Retina (tissue), 1 donor: ENCODE measurements at places on chromosomes 13 and 19.
A peak's percentile ranks its signal among the peaks of the same experiment; 100 is the strongest.

DNA sequence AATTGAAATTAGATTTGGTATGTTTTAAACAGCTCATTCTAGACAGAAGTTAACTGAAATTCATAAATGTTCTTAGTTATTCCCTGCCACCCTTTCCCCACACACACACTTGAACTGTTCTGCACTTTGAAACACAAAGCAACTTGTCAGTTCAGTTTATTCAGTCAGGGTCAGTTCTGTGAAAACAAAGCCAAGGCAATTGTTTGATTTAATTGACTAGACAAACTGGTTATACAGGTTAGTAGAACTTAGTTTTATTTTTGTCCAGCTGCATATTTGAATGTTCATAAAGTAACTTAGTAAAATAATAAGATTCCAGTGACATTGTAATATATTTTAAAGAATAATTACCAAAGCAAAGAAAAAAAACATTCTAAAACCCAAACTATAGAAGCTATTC, 98.3 kb upstream of the KLF5 start:
- peak; percentile 64 for DNase-seq

- no peak for DNase-seq
Observed at GRCh38 chr19:11722414-11722813, 16.3 kb downstream of the ZNF823 start.

GRCh38 chr19:2186071-2186846, 22.5 kb downstream of the DOT1L start:
- no peak for DNase-seq

- no peak for DNase-seq
Observed at GRCh38 chr13:45781553-45782326, 69.8 kb downstream of the SIAH3 start.

DNA sequence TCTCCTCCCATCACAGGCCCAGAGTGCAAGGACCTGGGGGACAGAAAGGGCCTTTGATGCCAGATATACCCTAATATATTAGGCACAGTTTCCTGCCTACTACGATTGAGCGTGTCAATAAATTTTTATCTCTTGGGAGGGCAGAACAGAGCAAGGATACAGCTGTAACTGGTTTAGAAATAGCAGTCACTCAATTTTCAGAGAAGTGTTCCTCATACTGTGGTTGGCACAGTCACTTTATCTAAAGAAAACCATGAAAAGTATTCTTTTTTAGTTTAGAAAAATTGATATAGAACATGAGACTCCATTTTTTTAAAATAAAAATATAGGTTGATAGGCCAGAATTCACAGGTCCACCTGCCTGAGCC, 460 bp upstream of the ZNF155 start:
- DNase-seq: no peak

DNA sequence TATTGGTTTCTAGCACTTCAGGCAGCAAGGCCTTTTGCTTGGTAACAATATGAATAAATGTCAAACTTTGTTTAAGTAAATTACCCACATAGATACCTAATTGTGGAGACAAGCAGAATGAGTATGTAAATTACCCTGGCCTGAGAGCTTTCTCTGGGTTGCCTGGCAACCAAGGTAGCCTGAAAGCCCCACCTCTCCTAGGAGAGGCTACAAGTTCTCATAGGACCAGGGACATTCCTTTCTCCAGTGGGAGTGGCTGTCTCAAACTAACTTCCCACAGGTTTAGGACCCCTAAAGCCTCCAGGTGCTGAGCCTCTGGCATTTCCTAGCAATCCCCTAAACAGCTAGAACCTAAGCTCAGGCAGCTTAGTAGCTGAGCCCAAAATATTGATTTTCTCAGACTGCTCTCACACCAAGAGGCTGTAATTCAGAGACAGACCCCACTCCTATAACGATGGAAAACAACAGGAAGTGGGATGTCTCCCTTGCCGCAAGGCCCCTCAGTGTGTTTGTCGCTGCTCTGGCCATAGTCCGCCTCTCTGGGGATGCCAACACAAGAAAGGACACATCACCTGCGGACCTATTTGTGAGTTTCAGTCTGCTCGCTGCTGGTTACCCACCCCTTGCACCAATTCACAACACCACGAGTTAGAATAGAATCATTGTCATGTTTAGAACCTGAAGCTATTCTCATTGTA, 207.3 kb downstream of the DLEU7 start:
- peak; percentile 45 for DNase-seq

DNA sequence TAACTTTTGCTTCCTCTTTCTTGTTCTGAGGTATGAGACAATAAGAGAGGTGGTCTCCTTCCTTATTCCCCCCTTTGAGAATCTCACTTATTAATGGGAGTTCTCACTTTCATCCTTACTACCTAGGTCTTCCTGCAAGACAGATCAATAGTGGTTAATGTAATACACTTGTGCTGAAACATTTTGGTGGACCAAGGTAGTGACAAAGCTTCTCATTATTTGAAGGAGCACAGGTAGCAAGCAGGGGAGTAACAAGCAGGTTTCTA, 17.9 kb downstream of the ZNF700 start:
- no peak for DNase-seq

DNA sequence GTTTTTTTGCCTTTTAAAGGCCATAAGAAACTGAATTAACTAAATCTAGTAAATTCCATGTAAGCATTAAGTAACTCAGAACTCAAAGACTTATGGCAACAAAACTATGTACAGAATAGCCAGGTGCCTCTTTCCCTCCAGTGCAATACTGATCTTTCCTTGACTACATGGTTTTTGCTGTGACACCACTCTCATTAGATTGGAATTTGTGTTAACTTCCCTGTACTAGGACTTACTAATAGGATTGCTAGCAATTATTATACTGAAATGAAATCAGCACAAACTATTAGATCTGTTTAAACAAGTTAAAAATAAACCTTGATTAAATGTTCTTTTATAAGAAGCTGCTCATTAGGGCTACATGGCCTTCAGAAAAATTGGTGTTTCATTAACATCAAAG, 96.3 kb downstream of the DACH1 start:
- no peak for DNase-seq

DNA sequence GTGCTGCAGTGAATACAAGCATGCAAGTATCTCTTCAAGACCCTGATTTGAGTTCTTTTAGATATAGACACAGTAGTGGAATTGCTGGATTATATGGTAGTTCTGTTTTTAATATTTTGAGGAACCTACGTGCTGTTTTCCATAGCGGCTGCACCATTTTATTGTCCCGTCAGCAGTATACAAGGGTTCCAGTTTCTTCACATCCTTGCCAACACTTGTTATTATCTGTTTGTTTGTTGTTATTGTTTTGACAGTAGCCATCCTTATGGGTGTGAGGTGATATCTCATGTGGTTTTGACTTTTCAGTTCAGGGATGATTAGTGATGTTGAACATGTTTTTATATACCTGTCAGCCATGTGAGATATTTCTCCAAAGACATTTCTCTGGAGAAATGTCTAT, 53.2 kb downstream of the TNFRSF19 start:
- no peak for DNase-seq

DNA sequence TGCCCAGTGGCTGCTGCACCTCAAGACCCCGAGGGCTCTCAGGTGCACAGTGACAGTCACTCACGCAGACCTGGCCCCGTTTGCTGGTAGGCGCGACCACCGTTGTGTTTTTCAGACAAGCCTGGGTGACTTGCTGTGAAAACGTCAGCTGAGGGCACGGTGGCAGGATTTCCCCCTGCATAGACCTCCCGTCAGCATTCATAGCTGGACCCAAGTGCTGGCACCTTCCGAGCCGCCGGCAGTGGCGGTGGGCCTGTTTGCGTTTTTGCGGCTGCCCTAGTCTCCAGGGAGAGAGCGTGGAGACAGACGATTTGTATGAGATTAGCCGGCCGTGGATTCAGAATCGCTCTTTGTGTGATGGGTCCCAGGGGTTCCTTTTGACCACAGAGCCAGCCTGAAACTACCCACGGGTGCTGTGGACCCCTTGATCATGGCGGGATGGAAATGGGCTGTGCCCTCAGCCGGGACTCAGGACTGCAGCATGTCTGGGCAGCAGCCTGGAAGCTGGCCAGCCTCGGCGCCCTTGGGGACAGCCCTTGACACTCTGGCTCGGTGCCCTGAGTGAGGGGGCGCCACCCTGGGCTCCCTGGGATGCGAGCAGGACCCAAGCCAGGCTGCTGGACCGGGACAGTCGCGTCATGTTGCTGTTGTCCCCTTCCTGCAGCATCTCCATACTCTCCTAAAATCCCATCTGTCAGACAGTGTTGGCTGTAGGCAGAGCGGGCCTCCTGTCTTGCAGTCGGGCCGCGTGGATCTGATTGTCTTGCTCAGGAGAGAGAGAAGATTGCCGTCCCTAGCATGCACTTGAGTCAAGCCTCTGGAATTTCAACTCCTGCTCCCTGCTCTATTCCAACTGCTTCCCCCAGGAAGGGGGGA, 8.6 kb downstream of the KDM4B start:
- DNase-seq: peak; percentile 68

GRCh38 chr19:11924886-11925650, at the start of gene ZNF700:
Gene ZNF700, plus strand, starts transcription at chr19:11925107. Its CDS starts 104 bp downstream, at chr19:11925211.
- peak; percentile 98 for DNase-seq

- DNase-seq: no peak
Observed at GRCh38 chr13:77218274-77218673, 108.6 kb downstream of the MYCBP2 start.

DNA sequence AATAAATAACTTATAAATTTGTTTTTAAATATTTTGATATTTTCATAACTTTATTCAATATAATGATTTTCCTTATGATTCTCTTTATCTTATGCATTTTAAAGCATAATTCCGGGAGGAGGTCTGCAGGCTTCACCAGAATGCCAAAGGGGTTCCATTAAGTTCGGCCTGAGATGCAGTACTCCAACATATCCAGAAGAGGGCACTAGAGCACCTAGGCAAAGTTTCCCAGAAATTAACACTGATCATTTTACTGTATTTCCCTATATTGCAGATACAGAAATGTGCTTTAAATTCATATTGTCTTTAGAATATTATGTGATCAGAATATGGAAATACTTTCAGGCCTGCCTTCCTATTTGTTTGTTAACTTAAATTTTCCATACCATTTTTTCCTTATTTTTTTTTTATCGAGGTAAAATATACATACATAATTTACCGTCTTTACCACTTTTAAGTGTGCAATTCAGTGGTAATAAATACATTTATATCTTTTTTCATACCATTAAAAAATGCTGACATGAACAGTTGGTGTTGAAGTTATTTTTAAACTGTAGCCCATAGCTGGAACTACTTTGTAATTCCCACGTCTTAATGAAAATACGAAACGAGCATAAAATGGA, 58.9 kb upstream of the TM9SF2 start:
- peak; percentile 55 for DNase-seq

- no peak for DNase-seq
Observed at GRCh38 chr19:57111329-57111644, 8.5 kb upstream of the USP29 start.

GRCh38 chr13:110422913-110423688, 116.0 kb downstream of the COL4A2 start:
- no peak for DNase-seq

- no peak for DNase-seq
Observed at GRCh38 chr13:110445722-110446574, 115.6 kb downstream of the RAB20 start.

DNA sequence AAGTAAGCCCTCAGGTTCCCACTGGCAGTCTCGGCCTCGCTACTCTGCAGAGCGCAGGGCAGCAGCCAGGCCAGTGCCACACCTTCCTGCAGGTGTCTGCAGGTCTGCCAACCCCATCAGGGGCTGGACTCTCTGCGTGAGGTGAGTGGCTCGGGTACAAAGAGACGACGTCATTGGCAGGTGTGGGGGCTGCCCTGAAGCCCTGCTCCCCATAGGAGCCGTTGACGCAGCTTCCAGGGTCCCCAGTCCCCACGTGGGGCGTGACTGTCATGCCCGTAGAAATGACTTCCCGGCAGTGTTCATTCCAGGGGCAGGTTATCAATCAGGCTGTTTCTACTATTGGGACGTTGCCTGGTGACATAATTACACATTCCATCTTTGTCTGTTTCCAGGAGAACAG, 15.3 kb upstream of the GJB6 start:
- DNase-seq: no peak

- peak; percentile 90 for DNase-seq
Observed at GRCh38 chr19:53977991-53978731, 13.3 kb upstream of the CACNG6 start.

DNA sequence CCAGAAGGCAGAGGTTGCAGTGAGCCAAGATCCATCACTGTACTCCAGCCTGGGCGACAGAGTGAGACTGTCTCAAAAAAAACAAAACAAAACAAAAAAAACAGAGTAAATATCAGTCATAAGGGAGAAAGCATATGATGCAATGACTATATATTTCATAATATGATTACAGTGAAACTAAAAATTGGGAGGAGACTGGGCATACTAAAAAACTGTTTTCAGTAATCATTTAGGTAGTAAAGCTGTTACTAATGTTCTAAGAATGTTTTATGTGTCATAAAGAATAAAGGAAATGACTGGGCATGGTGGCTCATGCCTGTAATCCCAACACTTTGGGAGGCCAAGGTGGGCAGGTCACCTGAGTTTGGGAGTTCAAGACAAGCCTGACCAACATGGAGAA, 15.9 kb downstream of the ZNF573 start:
- no peak for DNase-seq

DNA sequence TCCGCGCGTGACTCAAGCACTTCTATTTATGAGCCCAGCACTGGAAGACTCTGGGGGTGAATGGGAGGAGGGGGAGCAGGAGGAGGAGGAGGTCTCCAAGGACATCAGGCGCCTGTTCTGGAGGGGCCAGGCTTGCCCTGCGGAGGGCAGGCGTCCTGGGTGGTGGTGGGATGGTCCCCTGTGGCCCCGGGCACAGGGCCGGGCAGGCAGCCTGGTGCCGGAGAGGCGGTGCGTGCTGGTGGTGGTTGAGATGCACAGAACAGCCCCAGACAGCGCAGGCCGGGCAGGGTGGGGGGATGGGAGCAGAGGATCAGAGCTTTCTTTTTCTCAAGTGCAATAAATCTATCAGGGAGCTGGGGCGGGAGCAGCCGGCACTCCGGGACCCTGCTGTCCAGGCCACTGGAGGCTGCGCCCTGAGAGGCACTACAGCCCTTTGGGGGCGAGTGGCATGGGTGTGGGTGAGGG, 14.0 kb downstream of the NKPD1 start:
- DNase-seq: no peak

DNA sequence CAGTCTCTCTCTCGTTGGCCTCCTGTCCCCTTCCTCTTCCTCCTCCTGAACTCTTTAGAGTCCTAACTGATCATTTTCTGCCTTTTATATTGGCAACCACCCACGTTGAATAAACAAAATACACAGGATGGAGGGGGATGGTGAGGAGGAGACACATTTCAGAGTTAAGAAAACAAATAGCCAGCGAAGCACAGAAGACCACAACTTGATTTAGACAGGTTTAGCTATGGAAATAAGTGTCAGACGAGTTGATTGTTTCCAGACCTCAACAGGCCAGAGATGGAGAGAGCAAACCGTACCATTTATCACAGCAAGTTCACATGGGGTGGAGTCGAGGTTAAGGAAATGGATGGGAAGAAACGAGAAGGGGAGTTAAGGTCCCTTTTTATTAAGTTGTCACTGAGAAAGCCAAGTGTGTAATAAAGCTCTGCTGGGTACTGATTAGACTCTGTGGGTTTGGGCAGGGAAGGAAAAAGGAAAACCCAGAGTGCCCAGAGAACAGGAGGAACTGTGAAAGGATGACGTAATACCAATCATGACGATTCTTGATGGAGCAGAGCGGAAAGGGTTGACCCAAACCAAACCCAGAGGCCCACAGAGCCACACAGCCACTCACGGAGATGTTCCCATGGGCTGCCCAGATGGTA, 11.1 kb upstream of the SERP2 start:
- no peak for DNase-seq

GRCh38 chr13:95020298-95020987, 280.8 kb downstream of the ABCC4 start:
- DNase-seq: no peak

GRCh38 chr13:71513411-71514033, 353.5 kb downstream of the DACH1 start:
- DNase-seq: no peak

- no peak for DNase-seq
Observed at GRCh38 chr13:93862259-93862658, 617.2 kb downstream of the DCT start.
